ENCODE measurements at places on chromosomes 6 and 20.

DNA sequence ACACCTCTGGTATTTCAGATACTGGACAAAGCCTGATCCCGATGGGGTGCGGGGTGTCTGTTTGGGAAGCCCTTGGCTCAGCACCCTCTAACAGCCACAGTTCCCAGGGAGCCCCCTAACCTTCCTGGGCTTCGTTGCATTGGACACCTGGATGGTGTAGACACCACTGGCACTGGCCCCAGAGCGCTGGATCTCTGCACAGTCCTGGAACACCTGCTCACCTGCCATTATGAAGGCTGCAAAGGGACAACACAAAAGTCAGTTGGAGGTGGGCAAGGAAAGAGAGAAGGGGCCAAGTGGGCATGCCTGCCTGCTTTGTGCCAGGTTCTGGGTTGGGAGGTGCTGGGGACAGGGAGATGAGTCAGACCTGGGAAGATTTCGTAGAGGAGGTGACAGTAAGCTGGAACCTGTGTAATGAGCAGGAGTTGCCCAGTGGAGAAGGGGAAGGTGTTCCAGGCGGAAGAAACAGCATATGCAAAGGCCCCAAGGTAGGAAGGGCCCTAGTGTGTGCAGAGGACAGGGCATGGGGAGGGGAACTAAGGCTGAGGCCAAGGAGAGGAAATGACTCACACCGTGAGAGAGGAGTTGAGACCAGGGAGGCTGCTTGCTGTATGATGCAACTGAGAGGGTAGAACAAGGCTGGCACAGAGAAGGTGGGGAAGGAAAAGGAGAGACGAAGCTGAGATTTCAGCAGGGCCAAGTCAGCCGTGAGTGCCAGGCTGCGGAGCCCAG, 34.9 kb downstream of the ANGPT4 start:
- no peak for DNase-seq

DNA sequence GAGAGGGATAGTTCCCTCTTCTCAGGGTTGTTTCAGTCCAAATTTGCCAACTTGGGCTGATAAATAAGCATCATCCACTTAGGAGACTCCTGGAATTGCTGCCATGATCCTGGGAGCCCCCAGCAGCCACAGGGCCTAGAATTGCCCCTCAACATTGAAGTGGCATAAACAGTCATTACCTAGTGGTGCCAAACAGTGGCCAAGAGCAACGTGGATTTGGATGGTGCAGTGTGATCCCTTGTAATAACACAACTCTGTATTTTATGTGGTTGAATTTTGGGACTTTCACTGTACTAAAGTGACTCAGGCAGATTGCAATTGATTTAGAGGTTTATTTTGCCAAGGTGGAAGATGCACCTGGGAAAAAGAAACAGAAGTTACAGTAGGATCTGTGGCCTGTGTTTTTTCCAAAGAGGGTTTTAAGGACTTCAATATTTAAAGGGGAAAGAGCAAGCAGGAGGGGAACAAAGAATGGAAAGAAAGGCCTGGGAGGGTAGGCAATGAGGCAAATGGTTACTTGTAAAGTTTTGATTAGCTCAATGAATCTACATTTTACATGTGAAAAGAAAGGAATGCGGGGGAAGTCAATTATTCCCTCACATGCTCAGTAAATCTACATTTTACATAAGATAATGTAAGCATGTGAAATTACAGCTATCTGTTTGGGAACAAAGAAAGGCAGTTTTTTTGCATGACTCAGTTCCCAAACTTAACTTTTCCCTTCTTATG, 168.0 kb upstream of the NOX3 start:
- no peak for DNase-seq

DNA sequence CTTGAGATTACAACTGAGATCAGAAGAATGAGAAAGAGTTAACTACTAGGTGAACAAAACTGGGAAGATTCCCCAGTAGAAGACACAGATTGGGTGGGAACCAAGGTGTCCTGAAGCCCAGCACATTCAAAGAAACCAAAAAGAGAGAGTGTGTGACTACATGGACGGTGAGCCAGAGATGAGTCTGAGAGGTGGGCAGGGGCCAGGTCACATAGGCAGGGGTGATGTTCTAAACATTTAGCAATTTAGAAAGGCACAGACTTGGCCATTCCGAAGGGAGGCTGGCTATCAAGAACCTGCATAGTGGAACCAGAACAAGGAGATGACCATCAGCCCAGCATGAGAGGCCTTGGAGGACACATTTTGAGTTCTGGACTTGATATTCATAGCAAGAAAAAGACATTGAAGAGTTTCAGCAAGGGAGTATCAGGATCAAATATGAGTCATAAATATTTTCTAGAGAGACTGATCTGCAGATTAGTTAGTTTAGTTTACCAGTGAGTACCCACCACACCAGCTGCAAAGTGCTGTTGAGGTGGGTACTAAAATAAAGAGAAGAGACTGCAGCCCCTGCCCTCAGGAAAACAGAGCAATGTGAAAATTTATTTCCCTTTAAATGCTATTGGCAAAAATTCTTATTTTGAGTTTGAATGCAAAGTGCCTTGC, 340.5 kb upstream of the PRDM1 start:
- DNase-seq: no peak

DNA sequence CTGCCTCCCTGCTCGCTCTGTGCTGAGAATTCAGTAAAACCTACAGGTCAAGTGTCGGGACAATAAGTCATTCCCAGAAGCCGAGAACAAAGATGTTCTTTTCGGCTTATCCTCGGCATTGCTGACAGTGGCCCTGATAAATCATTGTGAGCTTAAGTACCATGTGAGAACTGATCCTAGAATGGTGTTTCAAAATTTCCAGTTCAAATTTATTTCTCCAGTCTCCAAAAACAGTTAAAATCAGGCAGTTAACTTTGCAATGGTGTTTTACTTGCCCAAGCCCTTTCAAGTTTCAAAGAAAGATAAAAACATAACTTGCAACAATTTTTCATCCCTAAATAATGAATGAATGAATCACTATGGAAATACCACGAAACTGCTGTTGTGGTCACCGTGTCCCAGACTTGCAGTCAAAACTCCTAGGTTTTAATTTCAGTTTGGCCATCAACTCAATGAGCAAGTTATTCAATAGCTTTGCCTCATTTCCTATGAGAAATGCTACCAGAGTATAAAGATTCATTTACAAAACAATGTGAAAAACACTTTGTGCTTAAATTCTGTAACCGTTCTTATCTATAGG, 4.3 kb downstream of the ATP5F1E start:
- no peak for DNase-seq

- DNase-seq: no peak
Measured at GRCh38 chr6:150153905-150154492, 11.2 kb downstream of the PPP1R14C start.

DNA sequence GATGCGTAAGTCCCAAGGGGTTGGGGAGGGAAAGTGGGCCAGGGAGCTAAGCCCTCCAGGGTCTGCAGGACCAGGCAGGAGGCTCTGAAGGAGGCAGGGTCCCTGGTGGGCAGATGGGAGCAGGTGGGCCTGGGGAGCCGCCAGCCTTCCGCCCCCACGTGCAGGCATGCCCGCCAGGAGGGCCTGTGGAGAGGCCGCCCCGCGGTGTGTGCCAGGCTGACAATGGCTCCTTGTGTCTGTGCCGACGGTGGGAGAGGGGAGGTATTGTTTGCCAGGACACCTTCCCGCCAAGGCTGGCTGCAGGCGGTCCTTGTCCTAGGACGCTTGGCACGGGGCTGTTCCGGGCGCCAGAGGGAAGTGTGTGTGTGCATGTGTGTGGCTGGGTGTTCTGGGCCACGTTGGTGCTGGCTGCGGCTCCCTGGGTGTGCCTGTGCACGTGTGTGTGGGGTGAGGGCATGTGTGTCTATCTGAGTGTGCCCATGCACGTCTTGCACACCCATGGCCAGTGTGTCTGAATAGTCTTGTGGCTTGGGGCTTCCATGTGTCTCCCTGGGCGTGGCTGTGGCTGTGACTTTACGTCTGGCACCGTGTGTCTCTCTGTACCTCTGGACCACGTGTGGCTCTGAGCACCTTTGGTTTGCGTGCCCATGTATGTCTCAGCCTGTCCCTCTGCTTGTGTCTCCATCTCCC, 153.0 kb downstream of the CEBPB start:
- DNase-seq: no peak

DNA sequence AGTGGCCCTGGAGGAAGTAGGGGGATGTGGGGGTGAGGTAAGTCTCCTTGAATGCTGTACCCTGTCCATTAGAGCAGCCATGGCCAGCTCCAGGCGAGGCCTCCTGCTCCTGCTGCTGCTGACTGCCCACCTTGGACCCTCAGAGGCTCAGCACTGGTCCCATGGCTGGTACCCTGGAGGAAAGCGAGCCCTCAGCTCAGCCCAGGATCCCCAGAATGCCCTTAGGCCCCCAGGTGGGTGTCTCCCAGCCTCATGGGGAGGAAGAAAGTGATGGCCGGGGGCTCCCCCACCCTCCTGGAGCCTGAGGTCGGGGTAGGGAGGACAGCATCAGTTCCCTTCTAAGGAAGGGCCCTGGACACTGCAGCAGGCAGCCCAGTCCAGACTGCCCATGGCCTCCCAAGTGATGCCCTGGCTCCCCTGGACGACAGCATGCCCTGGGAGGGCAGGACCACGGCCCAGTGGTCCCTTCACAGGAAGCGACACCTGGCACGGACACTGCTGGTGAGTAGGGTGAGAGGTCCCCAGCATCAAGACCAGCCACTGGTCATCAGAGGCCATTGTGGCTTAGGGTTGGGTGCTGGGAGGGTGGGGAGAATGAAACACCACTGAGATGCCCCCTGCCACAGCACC, 1.0 kb downstream of the GNRH2 start:
- no peak for DNase-seq

DNA sequence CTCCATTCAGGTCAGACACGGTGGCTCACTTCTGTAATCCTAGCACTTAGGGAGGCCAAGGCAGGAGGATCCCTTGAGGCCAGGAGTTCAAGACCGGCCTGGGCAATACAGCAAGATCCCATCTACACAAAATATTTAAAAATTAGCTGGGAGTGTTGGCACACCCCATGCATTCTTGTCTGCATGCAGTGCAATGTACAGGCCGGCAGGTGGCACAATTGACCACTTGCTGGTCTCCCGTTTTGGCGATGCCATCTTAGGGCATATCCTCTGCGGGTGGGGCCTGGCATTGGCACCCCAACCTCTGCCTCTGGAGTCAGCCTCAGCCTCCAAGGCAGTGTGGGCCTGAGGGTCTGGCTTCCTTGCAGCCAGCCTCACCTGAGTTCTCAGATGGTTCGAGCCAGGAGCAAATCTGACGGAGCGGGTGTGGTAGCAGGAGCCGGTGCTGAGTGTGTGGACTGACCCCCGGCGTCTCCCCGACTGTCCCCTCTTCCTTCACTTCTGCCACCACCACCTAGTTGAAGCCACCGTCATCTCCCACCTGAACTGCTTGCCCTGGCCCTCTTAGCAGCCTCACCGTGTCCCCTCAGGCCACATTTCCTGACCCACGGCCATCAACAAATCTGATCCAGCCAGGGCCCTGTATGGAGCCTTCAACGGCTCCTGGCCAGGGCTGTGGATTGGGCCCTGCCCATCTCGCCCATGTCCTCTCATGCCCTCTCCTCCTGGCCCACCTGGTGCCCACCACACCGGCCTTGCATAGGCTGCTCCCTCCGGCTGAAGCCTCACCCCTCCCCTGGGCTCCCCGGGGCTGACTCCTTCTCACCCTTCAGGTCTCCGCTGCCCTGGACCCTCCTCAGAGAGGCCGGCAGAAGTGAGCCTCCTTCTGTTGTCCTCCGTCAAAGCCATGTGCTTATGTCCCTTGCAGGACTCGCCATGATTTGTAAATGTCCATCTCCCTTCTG, 44.0 kb downstream of the EFCAB8 start:
- DNase-seq: peak; percentile 54

DNA sequence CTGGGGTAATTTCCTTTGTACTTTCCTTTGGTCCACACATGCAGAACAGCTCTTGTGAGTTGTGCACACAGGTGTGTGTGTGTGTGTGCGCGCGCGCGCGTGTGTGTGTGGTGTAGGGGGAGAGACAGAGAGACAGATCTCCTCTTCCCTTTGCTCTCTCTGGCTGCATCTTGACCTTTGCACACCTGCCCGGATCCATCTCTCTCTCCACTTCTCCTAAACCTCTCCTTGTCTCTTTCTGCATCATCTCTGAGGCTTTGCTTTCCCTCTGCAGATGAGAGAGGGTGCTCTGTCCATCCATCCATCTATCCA, 67.0 kb downstream of the SRC start:
- no peak for DNase-seq

GRCh38 chr6:143260857-143261256, 189.6 kb downstream of the ADAT2 start:
- DNase-seq: no peak

DNA sequence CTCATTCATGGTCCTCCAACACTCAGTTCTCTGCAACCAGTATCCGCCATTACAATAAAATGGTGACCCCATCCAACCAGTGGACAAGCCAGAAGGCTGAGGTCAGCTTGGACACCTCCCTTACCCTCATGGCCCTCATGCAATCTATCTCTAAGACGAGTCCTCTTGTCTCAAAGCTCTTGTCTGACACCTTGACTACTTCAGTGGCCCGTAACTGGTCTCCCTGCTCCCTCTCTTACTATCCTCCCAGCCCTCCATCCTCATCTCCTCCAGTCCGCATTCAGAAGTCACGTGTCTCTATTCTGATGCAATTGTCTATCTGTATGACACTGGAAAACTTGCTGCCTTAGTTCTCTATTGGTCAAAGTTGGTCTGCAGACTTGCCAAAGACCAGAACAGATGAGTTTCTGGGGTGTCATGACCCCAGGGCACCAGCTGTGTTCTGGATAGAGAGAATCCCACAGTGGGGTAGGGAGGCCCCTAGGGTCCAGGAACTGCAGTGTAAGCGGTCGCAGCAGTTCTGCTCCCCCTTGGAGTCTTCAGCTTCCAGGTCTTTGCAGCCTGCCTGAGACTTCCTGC, 59.6 kb upstream of the RNF24 start:
- DNase-seq: no peak

GRCh38 chr6:27617046-27617687, 144.3 kb upstream of the ZNF184 start:
- DNase-seq: no peak

GRCh38 chr20:37411408-37412219, 65.7 kb downstream of the SRC start:
- DNase-seq: no peak

GRCh38 chr6:129662980-129663431, 47.0 kb downstream of the ARHGAP18 start:
- DNase-seq: no peak

DNA sequence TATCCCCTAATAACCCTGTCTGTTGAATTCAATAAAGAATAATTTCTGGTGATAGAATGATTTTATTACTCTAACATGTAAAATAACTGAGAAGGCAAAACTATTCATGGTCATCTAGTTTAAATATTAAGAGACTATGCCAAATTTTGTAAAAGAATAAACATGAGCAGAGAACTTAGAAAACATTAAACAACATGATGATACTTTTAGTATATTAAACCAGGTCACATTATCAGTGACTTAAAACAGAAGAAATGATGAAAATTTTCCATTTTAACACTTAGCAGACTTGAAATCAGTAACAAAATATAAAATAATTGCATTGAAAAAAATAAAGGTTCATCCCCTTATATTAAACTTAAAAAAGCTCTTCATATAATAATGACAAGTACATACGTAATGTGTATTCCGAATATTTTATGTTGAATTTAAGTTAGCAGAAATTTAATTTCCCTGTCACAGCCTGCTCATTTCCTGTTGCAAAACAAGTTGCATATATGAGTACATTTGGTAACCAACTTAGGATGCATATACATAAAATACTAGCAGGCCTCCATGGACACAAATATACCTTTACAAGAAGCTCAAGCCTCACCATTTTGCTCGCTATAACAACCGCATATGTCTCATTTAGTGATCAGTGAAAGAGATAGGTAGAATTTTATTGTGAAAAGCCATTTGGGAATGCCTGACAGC, 40.6 kb downstream of the DTNBP1 start:
- DNase-seq: no peak

- DNase-seq: no peak
Measured at GRCh38 chr6:131005439-131006016, 57.5 kb downstream of the EPB41L2 start.

Data from T follicular helper cell (primary cell).